Activated CD8-positive, alpha-beta memory T cell treated with anti-CD3 and anti-CD28 coated beads, Interleukin-2, amount 50 U/mL, for 4 hours (primary cell): ENCODE measurements at places on chromosomes 5 and 9.

DNA sequence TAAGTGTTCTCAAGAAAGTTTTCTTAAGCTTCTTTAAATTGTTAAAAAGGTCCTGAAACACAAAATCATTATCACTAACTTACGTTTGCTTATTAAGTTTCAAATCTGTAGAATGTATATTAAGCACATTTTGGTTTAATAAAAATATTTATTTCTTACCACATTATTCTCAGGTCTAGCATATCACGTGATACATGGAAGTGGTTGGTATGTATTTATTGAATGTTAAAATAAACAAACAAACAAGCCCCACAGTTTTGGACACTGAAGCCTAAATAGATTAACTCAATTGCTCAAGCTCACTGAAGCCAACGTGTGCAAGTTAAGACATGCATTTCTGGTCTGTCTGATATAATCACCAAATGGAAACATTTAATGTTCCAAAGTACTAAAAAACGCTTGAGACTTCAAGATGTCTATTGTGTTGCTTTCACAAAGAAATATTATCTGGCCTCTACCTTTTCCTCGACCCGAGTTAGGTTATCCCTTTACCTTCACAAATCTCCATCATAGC is 1136.9 kb downstream of the TAF11L14 start:
- no peak for DNase-seq

GRCh38 chr9:86424251-86424891 is 70.2 kb upstream of the TUT7 start:
- DNase-seq: no peak

GRCh38 chr5:96096724-96097123 is 135.1 kb upstream of the ELL2 start:
- no peak for DNase-seq

GRCh38 chr5:7398596-7399280 is 2.8 kb downstream of the ADCY2 start:
- no peak for DNase-seq

GRCh38 chr9:70601000-70601951 is 186.8 kb upstream of the KLF9 start:
- no peak for DNase-seq

DNA sequence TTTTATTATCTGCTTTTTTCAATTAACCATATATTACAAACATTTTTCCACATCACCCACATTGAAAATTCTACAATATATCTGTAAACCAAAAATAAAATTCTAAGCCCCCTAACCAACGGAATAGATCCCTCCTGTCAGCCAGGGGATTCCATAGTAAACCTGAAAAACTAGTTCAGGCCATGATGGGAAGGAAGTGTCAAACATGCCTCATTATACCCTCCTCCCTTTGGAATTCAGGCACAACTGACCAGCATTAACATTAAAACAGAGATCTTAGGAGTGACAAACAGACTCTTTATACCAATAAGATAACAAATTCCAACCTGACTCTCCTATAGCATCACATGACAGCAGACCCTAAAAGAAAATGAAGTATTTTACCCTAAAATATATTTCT is 113.7 kb upstream of the DMRT1 start:
- no peak for DNase-seq

DNA sequence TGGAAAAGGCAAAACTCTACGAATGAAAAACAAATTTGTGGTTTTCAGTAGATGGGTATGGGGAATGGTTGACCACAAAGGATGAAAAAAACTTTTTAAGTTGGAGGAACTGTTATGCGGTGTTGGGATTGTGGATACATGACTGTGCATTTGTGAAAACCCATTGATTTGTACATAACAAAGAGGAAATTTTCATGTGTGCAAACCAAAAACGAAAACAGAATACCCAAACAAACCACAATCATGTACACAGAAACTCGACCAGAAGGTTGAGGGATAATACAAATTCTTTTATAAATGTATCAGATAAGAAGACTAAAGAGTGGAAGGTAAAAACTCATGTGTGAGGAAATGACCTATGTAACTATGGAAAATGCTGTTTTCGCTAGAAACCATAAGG is 1012.4 kb downstream of the CDH18 start:
- DNase-seq: no peak

DNA sequence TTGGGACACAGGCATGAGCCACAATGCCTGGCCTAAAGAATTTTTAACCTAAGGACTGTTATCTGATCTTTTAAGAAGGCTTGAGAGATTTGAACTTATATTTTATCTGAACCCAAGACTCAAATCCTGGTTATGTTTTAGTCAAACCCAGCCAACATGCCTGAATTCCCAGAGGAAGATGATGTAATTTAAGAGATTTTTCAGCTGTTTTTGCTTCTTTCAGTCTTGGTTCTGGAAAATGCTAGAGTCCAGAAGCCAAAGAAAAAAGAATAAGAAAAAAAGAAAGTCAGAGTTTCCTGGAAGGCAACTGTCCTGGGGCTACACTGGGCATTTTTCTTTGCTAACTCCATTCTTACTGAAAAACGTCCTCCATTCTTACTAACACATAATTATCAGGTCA is 85.8 kb downstream of the SNX18 start:
- DNase-seq: no peak

DNA sequence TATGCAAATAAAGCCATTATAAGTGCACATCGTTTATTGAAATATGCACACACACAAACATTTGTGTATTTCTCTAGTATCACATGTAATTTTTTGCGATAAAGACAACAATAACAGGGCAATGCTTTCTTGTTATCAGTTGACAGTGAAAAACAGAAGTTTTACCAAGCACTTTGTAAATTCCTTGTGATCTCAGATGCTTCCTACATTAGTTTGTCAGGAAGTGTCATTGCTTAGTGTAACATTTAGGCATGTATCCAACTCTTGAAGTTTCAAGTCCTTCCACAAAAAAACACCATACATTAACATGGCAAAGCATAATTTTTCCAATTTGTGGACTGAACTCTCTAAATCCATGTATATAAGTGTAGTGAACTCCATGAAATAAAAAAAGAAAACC is 46.4 kb downstream of the MOCS2 start:
- DNase-seq: no peak

GRCh38 chr9:134720796-134721195 is 79.2 kb downstream of the COL5A1 start:
- no peak for DNase-seq

- no peak for DNase-seq
Observed at GRCh38 chr5:150623152-150623877, 17.1 kb upstream of the SYNPO start.

- no peak for DNase-seq
Observed at GRCh38 chr5:67141644-67142043, 55.0 kb downstream of the CD180 start.

- DNase-seq: no peak
Observed at GRCh38 chr5:146447734-146448380, 724 bp downstream of the TCERG1 start.

DNA sequence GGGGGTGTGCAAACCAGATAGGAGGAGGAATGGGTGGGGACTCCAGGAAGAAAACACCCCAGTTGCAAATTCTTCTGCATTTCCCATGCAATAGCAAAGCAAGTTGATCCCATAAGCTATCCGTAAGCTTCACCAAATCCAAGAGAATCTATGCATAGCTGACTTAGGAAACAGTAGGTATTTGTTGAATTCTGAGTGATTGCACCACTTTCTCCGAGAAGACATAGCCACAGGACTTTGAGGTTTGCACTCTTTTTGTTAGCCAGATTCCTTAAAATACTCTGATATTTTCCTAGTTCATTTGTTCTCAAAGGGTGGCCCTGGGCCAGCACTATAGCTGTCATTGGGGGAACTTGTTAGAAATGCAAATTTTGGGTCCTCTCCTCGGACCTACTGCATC is 271.9 kb downstream of the SLIT3 start:
- DNase-seq: no peak

DNA sequence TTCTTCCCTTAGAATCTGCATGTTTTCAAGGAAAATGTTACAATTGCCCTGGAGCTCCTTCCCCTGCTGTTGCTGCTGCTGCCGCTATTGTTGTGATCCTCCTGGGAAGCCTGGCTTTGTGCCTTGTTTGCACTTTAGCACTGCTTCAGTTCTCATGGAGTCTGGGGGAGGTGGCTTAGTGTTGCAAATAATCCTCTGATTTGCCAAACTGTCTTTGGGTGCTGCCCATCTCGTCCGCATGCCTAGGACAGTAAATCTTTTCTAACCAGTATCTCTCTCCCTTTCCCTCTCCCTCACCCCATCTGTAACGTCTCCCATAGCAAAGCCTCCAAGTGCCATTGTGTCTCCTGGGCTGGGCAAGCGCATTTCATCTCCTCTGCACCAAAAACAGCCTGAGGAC is 30.3 kb downstream of the FAM240B start:
- no peak for DNase-seq

DNA sequence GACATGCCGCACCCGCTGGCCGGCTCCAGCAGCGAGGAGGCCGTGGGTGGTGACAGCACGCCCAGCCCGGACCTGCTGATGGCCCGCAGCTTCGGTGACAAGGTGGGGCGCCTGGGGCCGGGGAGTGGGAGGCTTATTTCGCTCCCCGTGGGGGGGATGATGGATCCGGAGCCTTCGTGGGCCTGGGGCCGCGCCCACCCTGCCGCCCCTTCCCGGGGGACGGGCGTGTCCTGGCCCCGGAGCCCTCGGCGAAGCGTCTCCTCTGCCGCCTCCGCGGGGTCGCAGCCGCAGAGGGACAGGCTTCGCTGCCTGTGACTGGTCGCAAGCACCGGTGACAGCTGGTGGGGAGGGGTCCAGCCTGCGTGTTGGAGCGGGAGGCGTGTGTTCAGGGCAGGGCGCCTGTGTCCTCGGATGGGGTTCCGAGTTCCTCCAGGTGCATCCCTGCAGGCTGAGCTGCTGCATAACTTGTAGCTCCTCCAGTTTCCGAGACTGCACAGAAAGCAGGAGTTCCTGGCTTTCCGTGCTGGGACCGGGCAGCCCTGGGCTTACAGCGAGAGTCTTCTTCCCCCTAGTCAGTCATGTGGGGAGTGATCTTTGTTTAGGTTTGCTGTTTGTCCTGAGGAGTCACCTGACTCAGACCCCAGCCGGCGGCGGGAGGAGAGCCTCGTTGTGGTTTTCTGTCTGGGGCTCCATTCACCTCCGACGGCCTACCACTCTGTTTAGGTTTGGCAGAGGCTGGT is 666 bp downstream of the SNX30 start:
- DNase-seq: peak; percentile 45
